ENCODE measurements at places on chromosomes 4 and X. TPM values are rescaled to one million over a fixed set of nuclear protein-coding genes. Genes with fewer than 3 reads are reported as not detected.

DNA sequence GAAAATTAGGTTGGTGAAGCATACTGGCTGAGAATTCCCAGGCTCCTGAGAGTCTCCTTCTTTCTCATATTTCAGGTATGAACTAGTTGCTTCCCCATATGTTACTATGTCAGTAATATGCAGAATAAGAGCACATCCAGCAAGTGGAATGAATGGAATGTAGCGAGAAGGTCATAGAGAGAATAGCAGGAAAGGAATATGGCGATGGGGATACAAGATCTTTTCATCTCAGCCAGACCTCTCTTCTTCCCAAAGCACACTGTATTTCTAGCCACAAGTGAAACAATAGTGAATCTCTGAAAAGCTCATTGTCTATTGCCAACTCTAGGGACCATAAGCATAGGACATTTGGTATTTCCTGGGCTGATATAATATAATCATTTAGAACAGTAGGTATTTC, 54.6 kb upstream of the MMAA start:
- DNase-seq: no peak

The ETFDH gene
- 42.4 TPM for total RNA-seq

- no peak for DNase-seq
Measured at GRCh38 chr4:98581126-98581525, 77.3 kb downstream of the TSPAN5 start.

The SASH3 gene
- 3.0 TPM for total RNA-seq

DNA sequence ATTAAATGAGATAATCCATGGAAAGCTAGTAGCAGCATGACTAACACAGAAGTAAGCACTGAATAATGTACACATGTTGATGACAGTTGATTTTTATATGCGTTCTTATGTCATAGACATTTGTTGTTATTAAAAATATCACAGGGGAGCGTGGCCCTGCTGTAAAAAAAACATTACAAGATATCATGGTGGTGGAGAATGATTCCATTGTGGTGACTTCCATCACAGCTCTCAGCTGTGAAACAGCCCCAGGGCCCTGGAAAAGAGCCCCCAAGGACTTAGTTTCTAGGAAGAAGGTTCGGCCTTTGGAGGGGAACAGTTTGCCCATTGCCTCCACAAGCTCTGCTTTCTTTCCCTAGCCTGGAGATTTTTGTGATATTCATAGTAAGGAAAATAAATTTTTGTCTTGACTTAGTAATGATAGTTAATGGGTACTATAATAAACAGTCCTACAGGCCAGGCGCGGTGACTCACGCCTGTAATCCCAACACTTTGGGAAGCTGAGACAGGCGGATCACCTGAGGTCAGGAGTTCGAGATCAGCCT, 49.9 kb downstream of the FAM114A1 start:
- DNase-seq: no peak

DNA sequence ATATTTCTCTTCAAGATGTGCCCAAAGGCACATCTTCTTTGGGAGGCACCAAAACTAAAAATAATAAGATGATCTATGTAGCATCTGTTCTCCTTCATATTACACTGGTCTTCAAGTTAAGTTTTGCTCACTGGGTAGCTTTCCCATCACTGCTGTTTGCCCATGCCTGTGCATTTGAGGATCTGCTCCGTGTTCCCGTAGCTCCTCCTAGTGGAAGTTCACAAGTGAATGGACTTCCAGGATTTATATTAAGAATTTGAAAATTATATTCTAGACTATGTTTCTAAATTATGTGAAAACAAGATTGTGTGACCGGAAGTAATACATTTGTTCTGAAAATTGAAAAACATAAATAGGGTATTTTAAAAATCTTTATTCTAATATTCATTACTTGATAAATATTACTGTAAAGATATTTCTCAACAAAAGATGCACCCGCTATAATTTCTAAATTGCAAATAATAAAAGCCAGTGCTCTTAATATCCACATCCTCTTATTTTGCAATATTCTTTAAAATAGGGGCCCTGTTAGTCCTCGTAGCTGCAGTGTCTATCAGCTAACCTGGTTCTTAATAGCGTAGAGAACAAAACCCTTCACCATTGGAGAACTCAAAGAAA, 147.7 kb downstream of the RBM46 start:
- no peak for DNase-seq
